ENCODE measurements at places on chromosomes 16 and 17.
A peak's percentile ranks its signal among the peaks of the same experiment; 100 is the strongest.

GRCh38 chr16:85603203-85603755 is 9.8 kb upstream of the GSE1 start:
- no peak for DNase-seq

GRCh38 chr17:72853440-72854415 is 238.8 kb downstream of the SLC39A11 start:
- DNase-seq = no peak

DNA sequence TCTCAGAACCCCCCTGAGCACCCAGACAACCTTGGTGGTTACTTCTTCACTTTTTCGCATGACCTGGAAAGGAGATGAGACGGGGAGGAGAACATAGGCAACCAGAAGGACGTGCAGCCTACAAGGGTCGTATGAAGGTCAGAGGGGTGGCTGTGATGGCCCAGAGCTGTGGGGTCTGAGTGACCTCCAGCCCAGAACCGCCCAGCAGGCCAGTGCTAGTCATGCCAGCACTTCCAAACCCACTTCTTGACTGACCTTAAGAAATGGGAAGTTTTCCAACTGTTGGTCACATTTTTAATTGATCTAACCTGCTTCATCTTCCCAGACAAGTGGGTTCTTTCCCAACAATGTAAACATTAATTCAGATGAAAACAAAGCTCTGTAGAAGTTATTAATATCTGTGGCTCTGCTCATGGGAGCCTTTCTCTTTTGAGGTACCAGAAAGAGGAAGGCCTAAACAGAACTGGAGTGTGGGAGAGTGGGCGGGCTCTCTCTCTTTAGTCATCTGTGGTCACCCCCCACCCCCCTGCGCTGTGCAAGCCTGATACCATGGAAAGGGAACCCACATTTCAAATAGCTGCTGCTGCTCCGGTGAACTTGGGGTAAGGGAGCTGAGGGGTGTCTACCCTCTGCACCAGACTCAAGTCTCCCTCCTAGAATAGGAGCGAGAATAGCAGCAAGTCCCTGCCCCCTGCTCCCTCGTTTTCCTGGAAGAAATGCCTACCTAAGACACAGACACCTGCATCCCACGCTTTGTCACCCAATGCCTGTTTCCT is 101.6 kb downstream of the RAB11FIP4 start:
- peak; percentile 59 for DNase-seq

DNA sequence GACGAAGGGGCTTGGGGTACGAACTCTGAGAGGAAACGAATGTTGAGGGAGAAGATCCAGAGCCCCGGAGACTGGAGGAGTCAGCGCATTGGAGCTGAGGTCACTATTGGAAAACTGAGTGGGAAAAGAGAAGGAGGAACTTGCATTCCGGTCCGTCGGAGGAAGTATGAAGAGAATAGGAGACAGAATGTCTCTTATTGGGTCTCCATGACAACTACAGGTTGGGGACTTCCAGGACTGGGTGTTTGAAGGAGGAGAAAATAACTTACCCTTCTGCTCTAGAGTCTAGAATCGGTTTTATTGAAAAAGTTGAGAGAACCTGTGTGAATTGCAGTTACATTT is 537 bp downstream of the GOSR1 start:
- DNase-seq = no peak

- DNase-seq = no peak
These were observed 15.3 kb downstream of the TBX2 start for GRCh38 chr17:61414936-61415251.

GRCh38 chr17:77907497-77908461 is 50.7 kb upstream of the TNRC6C start:
- DNase-seq = no peak

GRCh38 chr17:51725185-51725584 is 433.3 kb downstream of the CA10 start:
- no peak for DNase-seq

GRCh38 chr17:1110862-1111598 is 68.8 kb downstream of the ABR start:
- no peak for DNase-seq

DNA sequence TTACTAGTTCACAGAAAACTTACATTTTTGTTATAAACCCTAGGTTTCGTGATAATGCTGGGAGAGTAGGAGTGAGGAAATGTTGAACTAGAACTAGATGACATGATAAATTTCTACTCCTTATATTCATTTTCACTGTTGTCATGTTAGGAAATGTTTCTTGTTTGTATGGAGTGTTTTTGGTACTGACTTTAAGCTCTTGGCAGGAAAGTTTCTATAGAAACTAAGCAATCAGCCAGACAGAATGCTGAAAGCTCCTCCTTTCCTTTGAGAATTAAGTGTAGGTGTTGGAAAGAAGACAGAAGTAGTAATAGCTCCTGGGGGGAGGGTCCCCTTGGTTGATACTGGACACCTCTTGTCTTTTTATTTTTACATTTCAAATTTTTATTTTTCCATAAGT is 309.8 kb downstream of the MAP2K4 start:
- DNase-seq = no peak

GRCh38 chr17:56144223-56144622 is 9.1 kb upstream of the ANKFN1 start:
- no peak for DNase-seq

DNA sequence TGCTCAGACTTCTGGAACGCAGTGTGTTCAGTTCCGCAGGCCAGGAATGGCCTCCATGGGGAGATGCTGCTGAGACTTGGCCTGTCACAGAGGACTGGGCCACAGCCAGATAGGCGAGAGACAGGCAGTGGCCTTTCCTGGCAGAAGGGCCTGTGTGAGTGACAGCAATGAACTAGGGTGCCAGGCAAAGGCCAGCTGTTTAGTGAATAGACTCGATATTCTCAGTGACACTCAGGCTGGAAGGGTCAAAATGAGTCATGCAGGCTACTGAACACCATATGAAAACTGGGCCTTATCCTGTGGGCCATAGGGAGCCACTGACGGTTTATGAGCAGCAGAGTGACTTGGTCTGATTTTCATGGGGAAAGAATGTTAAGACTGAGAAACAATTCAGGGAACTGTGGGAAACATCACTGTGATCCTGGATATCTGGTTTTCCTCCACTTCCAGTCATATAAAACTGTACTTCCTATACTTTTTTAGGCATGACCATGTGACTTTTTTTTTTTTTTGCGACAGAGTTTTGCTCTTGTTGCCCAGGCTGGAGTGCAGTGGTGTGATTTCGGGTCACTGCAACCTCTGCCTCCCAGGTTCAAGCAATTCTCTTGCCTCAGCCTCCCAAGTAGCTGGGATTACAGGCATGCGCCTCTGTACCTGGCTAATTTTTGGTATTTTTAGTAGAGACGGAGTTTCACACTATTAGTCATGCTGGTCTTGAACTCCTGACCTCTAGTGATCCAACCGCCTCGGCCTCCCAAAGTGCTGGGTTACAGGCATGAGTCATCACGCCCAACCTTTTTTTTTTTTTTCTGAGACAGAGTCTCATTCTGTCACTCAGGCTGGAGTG is 5.2 kb upstream of the NUBP1 start:
- no peak for DNase-seq

GRCh38 chr16:27448532-27449433 is 46.8 kb downstream of the IL21R start:
- no peak for DNase-seq

GRCh38 chr16:27539120-27539519 is 10.6 kb downstream of the GTF3C1 start:
- no peak for DNase-seq

DNA sequence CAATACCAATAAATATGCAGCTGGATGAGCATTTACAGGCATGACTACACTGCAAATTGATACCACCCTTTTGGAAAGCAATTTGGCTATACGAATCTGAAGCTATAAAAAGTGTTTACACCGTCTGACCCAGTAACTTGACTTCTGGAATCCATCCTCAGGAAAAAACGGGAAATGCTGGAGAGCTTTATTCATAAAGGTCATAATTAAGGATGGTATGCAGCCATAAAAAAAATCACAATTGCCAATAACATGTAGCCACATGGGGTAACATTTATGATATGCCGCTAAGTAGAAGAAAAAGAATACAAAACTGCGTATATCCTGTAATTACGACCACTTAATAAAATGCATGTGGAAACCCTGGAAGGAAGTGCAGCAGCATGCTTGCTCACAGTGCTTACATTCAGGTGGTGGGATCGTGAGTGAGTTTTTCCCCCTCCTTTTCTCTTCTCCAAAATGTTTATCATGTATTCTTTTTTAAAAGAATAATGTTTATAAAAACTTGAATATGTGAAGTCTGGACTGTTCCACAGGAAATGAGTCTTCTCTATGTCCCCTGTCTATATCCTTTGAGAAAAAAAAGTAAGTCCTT is 34.2 kb downstream of the COPRS start:
- no peak for DNase-seq

- no peak for DNase-seq
These were observed 30.9 kb downstream of the PGS1 start for GRCh38 chr17:78409191-78409928.

DNA sequence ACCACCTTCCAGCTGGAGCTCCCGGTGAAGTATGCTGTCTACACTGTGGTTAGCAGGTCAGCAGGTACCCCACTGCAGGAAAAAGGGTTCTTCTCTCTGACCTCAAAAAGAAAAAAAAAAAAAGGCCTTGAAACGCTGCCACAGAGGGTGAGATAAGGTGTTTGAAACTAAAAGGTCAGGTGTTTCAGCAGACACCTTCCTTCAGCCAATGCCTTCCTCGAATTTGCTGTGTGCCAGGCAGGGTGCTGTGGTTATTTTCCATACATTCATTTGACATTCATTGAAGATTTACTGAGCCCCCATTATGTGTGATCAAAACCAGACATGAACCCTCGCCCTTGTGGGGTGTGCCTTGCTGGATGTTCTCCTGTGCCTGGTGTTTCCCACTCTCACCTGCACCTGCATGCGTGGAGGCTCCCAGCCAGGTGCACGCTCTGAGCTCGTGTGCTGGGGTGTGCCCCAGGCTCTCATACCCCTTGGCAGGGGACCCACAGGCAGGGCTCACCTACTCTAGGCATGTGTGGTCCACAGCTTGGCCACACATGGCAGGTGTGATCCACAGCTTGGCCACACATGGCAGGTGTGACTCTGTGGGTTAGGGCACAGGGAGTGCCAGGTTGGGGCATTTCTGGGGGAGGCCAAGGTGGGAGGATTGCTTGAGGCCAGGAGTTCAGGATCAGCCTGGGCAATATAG is 15.8 kb upstream of the ITGAD start:
- DNase-seq = no peak

- DNase-seq = no peak
These were observed 38.8 kb downstream of the SCPEP1 start for GRCh38 chr17:57016764-57017116.

GRCh38 chr17:70238646-70239045 is 69.3 kb downstream of the KCNJ2 start:
- DNase-seq = no peak

DNA sequence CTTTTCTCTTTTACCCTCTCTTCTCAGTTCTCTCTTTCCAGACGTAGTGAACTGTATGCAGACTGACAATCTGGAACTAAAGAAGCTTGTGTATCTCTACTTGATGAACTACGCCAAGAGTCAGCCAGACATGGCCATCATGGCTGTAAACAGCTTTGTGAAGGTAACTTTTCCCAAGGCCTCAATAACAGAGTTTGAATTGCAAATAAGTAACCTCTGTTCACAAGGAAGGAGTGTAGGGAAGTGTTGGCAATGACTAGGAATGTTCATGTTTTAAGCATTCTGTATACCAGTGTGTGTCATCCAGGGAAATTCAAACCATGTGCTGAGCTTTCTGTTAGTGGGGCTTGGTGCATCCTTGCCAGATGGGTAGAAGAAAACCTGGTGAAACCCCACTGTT is 18.6 kb downstream of the AP2B1 start:
- no peak for DNase-seq

GRCh38 chr17:6862825-6863224 is 31.3 kb upstream of the TEKT1 start:
- no peak for DNase-seq

DNA sequence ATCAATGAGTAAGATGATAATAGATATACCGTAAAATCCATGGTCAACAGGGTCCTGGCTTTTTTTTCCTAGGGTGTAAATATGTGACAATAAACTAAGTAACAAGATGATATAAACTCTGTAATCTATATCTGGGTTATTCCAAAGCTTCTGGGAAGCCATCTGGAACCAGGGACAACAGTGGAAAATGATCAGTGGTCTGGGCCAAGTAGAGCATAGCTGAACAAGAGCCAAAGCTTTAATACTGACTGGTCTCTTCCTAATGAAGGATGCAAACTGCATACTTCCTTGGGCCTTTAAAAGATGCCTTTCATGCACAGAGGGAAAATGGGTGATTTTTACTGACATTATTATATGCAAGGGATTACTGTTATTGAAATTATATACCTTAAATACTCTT is 8.9 kb downstream of the CA10 start:
- no peak for DNase-seq

DNA sequence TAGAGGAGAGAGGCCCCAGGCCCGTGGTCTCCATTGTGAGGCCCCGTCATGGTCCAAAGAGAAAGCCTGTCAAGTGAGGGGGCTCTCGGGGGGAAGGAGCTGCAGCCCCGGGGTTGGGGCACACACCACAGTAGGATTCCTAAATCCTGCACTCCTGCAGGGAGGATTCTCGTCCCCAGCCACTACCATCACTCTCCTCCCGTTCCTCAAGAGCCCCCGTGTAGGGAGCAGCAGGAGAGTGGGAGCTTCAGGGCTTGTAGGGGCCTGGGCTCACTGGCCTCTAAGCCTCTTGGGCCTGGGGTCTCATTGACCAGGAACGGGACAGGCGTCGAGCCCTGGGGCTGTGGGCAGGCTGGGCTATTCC is 821 bp downstream of the C16orf86 start:
- DNase-seq = no peak

- no peak for DNase-seq
These were observed 725 bp upstream of the WNT9B start for GRCh38 chr17:46850688-46851028.
